ENCODE measurements at places on chromosomes 12 and 14. TPM values are rescaled to one million over a fixed set of nuclear protein-coding genes. Genes with fewer than 3 reads are reported as not detected.
A peak's percentile ranks its signal among the peaks of the same experiment; 100 is the strongest.

KCNA1 gene
- polyA plus RNA-seq: 0.17 TPM

GPR65 gene
- 0.53 TPM for polyA plus RNA-seq

PRB2 gene
- not detected for polyA plus RNA-seq

LRRC74A gene
- not detected for polyA plus RNA-seq

MMP17 gene
- polyA plus RNA-seq: 0.75 TPM

ST8SIA1 gene
- polyA plus RNA-seq: 5.7 TPM

CHD8 gene
- 78.5 TPM for polyA plus RNA-seq

- no peak for DNase-seq
Observed at GRCh38 chr12:131892711-131893604, 1.5 kb upstream of the ULK1 start.

DNA sequence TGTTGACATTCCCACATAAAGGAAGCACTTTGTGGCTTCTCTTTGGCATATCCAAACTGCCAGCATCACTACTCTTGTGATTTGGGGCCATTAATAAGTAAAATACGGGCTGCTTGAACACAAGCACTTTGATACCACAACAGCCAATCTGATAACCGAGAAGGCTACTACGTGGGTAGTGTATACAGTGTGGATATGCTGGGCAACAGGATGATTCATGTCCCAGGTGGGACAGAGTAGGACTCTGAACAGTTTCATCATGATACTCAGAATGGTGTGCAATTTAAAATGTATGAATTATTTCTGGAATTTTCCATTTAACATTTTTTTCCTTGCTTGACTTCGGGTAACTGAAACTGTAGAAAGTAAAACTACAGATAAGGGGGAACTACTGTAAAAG is 225.0 kb upstream of the DDHD1 start:
- no peak for DNase-seq

DNA sequence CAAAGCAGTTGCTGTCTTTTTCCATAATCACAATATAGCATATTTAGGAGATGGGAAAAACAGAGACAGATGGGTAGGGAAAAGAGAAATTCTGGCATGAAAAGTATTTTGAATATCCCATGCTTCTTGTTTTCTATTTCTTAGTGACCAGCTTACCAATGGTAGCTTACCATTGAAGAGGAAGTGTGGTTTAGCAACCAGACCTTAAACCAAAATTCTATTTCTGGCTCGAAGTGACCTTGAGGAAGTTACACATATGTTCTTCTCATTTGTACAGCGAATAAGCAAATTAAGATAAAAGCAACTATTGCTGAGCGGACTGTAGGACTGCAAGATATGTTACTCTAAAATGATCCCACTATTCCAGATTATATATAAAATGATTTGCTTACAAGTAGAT is 82.9 kb downstream of the FGD4 start:
- DNase-seq: no peak

GRCh38 chr14:65206448-65207096 is 104.3 kb upstream of the MAX start:
- no peak for DNase-seq

DNA sequence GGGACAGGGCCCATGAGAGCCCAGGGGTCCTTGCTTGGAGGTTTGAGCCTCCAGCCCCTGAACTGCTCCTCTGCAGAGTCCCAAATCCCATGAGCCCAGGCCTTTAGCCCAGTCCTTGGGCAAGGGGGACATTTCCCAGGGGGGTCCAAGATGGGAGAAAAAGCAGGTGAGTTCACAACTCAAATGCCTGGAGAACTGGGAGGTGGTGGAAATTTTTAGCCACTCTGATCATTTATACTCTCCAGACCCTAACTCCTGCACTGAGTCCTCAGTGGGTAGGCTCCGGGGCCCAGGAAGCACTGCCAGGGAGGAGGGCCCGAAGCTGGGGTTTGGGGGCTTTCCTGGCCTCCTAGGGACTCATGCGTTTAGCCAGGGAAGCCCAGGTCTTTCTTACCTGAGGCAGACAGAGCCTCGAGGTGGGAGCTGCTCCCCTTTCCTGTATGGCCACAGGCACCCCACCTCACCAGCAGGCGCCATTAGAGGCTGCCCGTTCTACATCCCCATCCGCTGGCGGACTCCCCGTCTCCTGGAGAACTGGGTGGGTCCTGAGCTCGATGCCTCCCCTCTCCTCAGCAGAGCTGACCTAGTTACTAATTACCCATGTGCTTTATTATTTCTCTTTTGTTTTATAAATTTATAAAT is 998 bp downstream of the HNF1A start:
- no peak for DNase-seq

GRCh38 chr14:59026081-59026480 is 162.4 kb upstream of the DAAM1 start:
- DNase-seq: no peak

DNA sequence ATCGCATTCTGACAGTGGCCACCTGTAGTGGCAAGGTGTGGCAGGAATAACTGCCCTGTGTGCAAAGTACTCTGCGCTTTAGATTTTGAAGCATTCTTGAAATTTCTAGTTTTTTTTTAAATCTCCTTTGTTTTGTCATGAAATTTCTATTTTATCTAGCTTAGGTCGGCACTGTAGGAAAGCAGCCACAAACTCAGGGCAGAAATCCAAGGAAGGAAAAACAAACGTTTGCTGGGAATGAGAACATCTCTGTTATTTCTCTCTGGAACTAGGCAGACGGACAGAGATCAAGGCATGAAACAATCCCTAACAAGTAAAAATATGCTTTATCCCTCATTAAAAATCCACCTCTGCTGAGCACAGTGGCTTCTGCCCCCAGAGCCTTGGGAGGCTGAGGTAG is 1.3 kb upstream of the NR2C1 start:
- DNase-seq: no peak

DNA sequence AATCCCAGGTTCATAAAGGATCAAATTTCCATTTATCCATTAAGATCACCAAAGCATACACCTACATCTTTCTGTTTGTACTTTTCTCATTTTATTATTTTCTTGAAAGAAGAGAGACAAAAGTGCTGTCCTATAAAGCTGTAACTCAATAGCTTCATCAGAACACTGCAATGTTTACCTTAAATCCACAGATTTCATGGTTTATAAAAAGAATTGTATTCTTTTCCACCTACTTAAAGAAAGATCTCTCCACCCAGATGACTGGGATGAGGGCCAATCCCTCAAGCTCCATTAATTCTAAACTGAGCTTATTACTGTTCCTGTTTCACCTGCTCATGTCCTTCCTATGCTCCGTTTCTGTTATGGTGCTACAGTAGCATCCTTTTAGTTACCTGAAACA is 470.6 kb downstream of the BCAT1 start:
- DNase-seq: no peak

DNA sequence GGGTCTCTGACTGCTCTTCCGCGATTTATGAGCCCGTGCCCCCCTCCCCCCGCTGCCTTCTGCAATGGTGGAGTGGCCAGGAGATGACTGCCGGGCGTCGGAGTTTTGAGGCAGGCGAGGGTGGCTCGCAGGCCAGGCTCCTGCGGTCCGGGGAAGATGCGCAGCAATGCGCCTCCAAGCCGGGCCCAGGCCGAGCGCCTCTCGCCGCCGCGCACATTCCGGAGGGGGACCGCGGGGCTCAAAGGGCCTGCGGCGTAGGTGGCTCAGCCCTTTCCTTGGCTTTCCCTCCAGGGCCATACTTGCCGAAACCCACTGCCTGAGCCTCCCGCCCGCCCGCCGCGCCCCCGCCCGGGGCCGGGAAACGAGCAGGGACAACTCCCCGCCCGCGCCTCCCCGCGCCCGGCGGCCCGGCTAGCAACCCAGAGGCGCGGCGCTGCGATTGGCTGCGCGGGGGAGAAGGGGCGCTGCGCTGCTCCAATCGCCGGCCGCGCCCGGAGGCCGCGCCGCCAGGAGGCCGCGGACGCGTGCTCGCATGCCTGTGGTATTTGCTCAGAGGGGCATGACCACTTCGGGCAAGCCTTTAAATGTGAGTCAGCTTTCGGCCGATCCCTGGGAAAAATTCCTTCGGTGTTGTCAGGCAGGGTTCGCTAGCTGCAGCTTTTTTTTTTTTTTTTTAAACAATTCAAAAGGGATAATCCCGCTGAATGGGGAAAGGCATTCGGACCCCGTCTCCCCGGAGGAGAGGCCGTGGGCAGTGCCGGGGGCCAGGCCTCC is 157.9 kb upstream of the PARP11 start:
- peak; percentile 75 for DNase-seq

- DNase-seq: no peak
Observed at GRCh38 chr14:95577870-95578269, 43.0 kb downstream of the GLRX5 start.

GRCh38 chr12:388541-389141 is 479 bp downstream of the KDM5A start:
- peak; percentile 45 for DNase-seq

GRCh38 chr14:95784137-95784536 is 70.2 kb upstream of the TCL1A start:
- peak; percentile 41 for DNase-seq

DNA sequence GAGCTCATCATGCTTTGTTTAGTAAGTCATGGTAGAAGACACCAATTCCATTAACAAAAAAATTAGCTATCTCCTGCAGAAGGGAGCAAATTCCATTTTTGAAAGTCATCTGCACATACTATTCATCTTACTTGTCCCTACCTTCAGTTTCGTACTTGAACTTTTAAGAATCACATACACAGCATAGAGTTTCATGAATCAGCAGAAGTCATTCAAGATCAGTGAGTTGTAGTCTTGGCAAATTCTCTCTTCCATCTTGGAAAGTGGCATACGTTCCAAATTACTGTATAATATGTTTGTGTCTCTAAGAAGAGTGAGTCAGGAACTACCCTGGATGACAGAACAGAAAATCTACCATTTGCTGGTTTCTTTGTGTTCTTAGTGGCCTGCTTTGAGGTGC is 14.1 kb downstream of the VRK1 start:
- DNase-seq: no peak

DNA sequence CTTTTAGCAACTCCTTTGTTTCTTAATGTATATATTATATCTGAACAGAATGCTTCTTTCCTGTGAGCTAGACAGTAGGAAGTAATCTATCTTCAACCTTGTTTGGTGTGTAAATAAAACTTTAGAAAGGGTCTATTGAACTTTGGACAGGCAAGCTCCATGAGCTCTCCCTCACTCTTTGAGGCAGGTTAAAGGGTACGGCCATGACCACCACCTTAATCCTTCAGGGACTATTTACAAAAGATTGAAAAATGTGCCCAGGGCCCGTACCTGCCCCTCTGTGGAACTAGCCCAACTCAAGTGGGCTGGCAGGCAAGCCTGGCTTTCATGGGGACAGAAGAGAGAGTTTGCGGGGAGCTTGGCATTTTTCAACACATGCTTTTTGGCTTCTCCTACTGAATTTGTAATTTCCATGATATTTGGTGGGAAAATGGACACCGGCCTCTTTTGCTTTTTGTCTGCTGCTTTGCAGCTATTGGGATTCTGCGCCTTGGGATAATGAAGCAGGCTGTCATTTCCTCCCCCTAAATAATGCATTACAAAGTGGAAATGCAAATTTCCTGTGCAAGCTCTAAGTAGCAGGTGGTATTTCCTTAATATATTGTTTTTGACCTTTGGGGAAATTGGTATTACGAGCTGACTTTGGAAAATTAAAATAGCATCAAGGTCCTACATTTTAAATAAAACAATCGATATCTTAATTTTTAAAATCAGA is 106.0 kb downstream of the HMGA2 start:
- DNase-seq: no peak

GRCh38 chr14:58078068-58078467 is 73.9 kb downstream of the ARMH4 start:
- no peak for DNase-seq

GRCh38 chr12:29544428-29545101 is 47.1 kb upstream of the OVCH1 start:
- DNase-seq: no peak

DNA sequence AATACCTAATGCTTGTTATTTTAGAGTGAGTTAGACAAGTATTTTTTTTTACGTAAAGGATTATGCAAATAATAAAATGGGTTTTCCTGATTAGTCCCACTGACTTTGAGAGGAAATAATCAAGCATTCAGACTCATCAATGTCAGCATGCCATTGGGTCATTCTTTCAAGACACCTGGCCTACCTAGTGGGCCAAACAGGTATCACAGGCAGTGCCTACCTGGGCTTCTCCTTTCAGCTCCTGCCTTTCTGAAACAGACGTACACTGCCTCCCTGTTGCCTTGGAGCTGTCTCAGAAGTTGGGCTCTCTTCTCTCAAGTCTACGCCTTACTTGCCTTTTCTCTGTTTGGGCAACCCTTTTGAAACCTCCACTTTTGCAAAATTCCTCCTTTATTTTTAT is 545.6 kb downstream of the SNAPC1 start:
- no peak for DNase-seq

All from right renal cortex interstitium (tissue), 3 donors.